ENCODE measurements at places on chromosomes 3 and 15. TPM values are rescaled to one million over a fixed set of nuclear protein-coding genes. Genes with fewer than 3 reads are reported as not detected.

DNA sequence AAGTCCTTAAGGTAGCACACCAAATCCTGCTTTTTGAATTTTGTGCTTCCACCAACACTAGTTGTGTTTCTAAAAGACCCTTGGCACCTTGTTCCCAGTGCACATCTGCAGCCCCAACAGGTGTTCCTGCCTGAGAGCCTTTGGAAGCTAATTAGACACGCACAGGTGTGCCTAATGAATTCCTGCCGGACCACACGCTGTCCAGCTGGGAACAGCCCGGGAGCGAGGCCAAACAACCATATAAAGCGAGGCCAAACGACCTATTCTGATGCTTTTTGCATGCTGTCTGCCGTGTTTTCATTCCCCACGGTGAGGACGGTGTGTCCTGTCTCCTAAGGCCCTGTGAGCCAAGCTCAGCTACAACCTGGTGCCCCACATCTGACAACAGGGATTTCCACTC lies 99.5 kb downstream of the ATG7 start:
- peak; percentile 61 for DNase-seq

- no peak for DNase-seq
Observed at GRCh38 chr3:23209103-23209502, 6.0 kb downstream of the UBE2E2 start.

GRCh38 chr15:45230245-45230965 lies 21.6 kb upstream of the SLC28A2 start:
- no peak for DNase-seq

GRCh38 chr3:109887293-109887692 lies 549.9 kb upstream of the DPPA4 start:
- DNase-seq, result no peak

DNA sequence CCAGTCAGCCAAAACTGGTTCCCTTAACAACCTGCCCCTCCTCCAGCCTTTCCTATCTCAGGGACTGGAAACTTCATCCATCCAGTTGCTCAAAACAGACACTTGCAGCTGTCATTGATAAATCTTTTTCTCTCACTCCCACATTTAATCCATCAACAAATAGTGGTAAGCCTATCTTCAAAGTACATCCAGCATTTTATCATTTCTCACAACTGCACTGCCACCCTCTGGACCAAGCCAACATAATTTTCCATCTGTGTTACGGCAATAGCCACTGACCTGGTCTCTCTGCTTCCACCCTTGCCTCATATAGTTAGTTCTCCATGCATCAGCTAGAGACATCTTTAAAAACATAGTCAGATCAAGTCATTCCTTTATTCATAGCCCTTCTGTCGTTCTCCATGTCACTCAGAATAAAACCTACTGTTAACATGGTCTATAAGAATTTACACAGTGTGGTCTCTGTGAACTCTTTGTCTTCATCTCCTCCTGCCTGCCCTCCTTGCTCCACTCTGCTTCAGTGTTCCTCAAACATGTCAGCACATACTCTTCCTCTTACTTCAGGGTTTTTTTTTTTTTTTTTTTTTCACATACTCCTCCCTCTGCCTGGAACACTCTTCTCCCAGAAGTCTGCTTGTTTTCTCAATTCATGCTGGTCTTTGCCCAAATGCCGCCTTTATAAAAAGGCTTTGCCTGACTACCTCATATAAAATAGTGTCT lies 102.5 kb upstream of the COL6A5 start:
- DNase-seq, result peak; percentile 66

DNA sequence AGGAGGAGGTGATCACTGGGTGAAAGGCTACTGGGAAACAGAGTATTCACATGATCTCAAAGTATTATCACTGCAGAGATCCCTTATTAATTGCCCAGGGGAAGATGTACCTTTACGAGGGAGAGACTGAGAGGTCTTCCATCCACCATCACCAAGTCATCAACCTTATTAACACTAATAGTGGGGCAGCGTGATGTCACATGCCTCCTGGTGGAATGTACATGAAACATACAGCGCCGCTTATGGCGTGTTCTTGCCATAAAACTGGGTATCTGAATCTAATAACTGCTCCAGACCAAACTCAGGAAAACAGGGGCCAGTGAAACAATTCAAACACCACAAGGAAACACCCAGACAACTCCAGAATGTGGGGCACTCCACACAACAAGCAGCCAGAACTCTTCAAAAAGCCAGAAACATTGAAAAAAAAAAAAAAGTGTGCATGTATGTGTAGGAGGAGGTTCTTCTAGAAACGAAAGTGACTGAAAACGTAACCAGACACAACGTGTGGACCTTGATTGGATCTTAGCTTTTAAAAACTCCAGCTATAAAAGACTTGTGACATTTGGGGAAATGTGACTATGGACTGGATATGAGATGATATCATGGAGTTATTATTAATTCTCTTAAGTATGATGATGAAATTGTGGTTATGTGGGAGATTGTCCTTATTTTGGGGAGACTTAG lies 4.6 kb downstream of the STIMATE start:
- DNase-seq, result peak; percentile 22

COPS2 gene
- 70.4 TPM for total RNA-seq

ZMYND10 gene
- total RNA-seq, result 0.49 TPM

TP53BP1 gene
- total RNA-seq, result 48.8 TPM

PATL2 gene
- total RNA-seq, result 0.66 TPM

- DNase-seq, result no peak
Observed at GRCh38 chr3:185024406-185024805, 128.5 kb downstream of the C3orf70 start.

- DNase-seq, result no peak
Observed at GRCh38 chr3:32154205-32154579, 47.8 kb downstream of the GPD1L start.

FGF7 gene
- total RNA-seq, result 33.8 TPM

- DNase-seq, result no peak
Observed at GRCh38 chr3:188706176-188706575, 465.6 kb upstream of the TPRG1 start.

- DNase-seq, result peak; percentile 37
Observed at GRCh38 chr3:43620831-43621655, 768 bp downstream of the ANO10 start.

GRCh38 chr3:99663977-99664376 lies 25.6 kb downstream of the COL8A1 start:
- no peak for DNase-seq

ZMAT3 gene
- 3.0 TPM for total RNA-seq

DNA sequence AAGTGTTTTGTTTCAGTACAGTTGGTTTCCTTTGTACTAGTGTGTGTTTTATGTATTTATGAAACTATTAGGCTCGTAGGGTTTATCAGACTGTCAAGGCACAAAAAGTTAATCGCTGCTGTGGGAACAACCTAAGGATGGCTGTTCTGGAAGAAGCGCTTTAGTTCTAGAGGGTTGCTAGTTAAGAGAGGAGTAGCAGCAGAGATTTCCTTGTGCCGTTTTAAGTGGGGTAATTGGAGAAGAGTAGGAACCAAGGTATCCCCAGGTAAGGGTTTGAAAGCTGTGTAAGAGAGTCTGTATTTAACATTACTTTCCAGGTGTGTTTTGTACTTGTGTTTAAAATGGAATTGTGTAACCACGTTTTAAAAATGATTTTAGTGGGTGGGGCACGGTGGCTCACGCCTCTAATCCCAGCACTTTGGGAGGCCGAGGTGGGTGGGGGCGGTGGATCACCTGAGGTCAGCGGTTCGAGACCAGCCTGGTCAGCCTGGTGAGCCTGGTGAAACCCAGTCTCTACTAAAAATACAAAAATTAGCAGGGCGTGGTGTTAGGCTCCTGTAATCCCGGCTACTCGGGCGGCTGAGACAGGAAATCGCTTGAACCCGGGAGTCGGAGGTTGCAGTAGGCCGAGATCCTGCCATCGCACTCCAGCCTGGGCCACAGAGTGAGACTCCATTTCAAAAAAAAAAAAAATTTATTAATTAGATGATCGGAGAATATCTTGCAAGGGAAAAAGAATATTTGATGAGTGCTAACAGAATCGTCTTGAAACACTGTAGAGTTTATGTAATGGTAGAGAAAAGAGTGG lies 2.6 kb downstream of the MORF4L1 start:
- DNase-seq, result no peak

GRCh38 chr3:64901522-64901885 lies 213.7 kb upstream of the ADAMTS9 start:
- DNase-seq, result peak; percentile 63

GRCh38 chr3:178099274-178099673 lies 437.0 kb upstream of the KCNMB2 start:
- no peak for DNase-seq

GRCh38 chr3:160196511-160197104 lies 28.6 kb upstream of the C3orf80 start:
- no peak for DNase-seq

GRCh38 chr3:178583963-178584575 lies 47.8 kb downstream of the KCNMB2 start:
- DNase-seq, result peak; percentile 26

- peak; percentile 79 for DNase-seq
Observed at GRCh38 chr15:81296673-81297072, 27.3 kb downstream of the STARD5 start.

ISL2 gene
- total RNA-seq, result 0.04 TPM

- no peak for DNase-seq
Observed at GRCh38 chr3:77919244-77919643, 879.3 kb downstream of the ROBO2 start.

DNA sequence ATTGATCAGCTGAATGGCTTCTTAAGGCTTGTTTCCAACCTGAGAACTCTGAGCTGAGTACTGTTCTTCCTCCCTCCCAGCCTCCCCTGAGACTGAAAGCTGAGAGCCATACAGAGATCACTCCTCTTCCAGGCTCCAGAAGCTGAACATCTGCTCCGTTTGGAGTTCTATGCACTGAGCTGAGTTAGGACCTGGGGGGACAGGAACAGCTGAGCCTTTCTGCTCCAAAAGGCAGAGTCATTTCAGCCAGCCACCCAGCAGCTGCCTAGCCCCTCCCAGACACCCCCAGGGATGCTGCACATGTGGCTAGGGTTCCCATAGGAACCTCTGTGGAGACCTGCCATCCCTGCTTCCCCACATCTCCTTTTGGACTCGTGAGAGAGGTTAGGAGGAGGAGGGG lies 64.2 kb upstream of the GLCE start:
- peak; percentile 98 for DNase-seq

GUCA1C gene
- not detected for total RNA-seq

TTLL13 gene
- total RNA-seq, result 0.09 TPM

GRCh38 chr3:126316031-126316461 lies 41.2 kb downstream of the KLF15 start:
- peak; percentile 9 for DNase-seq

- peak; percentile 97 for DNase-seq
Observed at GRCh38 chr3:179451265-179452175, at the start of gene GNB4. GNB4 (minus strand) TSS chr3:179451470; CDS start chr3:179426200, 25,270 bp downstream.

DNA sequence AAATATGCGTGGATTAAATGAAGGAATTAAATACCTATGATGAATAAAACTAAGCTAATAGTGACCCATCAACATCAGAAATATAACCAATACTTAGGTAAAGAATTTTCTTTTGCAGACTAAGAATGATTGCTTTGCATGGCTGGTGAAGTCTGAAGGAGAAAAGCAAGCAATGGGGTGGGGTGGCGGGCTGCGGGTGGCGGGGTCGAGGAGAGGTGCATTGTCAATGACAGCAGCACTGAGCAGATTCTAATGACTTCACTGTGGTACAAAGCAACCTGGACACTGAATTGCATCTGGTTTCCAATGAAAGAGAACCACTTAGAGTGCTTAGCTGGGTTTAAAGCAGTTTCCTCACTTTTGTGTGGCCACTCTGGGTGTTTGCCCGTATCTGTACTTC lies 171.5 kb upstream of the IL12A start:
- no peak for DNase-seq

SEC62 gene
- 53.7 TPM for total RNA-seq

GRCh38 chr3:169252535-169252934 lies 411.0 kb downstream of the MECOM start:
- DNase-seq, result no peak

DNA sequence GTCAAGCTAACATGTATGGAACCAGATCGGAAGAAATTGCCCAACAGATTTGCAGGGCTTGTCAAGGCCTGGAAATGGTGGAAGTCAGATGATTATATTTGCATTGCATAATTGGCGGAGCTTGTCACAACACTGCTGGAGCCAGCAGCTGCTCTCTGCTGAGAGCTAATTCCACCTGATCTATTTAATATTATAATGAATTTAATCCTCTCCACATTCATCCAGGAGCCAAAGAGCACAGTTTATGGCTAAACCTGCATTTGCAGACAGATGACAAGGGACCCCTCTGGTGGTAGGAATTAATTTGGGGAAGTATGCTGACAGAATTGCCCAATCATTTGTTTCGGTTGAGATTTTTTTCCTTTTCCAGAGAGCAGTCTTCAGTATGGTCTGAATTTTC lies 730.2 kb downstream of the TUSC7 start:
- DNase-seq, result peak; percentile 37

ATP13A5 gene
- total RNA-seq, result 0.09 TPM

DNA sequence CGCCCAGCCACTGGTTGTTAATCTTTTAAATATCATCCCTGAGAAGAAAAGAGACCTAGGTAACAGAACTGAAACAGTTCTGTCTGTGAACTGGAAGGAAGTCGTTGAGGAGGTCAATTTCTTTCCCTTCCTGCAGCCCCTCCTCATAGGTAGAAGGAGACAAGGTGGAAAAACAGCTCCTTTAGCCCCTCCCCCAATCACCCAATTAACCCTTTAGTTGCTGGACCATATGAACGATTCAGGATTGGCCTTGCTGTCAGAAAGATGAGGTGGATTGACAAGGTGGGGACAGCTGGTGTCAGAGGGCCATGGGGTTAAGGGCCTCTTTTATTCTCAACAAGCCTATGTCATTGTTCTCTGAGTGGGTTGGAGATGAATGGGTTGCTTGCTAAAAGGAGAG lies 36.0 kb upstream of the ZNF445 start:
- DNase-seq, result no peak

GRCh38 chr3:150114873-150115540 lies 144.3 kb upstream of the PFN2 start:
- DNase-seq, result no peak

DNA sequence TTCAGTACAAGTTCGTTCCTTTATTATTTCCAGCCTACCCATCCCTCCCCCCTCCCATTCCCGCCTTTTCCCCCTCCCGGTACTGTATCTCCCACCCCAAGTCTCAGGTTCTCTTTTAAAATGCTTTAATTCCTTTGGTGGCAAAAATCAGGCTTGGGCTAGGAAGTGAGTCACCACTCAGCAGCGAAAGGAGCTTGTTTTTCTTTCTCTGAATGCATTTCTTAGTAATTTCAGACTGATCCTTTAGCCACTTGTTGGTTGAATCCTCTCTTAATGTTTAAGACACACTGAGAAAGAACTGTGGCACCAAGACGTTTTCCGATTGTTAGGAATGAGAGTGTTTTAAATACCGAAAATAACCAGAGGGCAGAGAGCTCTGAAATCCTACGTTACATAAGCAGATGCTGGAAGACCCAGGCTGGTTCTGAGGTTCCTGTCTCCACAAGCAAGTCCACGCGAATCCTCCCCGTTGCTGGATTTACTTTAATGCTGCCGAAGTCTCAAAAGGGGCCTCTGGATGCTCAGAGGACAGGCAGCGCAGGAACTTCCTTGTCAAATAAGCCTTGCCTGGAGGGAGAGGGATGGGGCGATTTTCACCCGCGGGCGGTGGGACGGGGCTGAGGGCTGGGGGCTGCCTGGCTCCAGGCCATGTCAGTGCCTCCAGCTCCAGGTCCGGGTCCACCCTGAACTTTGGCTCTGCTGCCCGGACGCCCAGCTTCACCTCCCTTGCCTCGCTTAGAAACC lies 854 bp upstream of the COL8A1 start:
- peak; percentile 41 for DNase-seq

STAC gene
- total RNA-seq, result 36.5 TPM

Data from muscle of leg (tissue), 16 donors.